ENCODE measurements at places on chromosomes 16 and 17.

- DNase-seq, result peak; percentile 24
Measured at GRCh38 chr16:19179546-19180490, 11.8 kb downstream of the SYT17 start.

GRCh38 chr17:56994009-56994792 is 16.3 kb downstream of the SCPEP1 start:
- no peak for DNase-seq

DNA sequence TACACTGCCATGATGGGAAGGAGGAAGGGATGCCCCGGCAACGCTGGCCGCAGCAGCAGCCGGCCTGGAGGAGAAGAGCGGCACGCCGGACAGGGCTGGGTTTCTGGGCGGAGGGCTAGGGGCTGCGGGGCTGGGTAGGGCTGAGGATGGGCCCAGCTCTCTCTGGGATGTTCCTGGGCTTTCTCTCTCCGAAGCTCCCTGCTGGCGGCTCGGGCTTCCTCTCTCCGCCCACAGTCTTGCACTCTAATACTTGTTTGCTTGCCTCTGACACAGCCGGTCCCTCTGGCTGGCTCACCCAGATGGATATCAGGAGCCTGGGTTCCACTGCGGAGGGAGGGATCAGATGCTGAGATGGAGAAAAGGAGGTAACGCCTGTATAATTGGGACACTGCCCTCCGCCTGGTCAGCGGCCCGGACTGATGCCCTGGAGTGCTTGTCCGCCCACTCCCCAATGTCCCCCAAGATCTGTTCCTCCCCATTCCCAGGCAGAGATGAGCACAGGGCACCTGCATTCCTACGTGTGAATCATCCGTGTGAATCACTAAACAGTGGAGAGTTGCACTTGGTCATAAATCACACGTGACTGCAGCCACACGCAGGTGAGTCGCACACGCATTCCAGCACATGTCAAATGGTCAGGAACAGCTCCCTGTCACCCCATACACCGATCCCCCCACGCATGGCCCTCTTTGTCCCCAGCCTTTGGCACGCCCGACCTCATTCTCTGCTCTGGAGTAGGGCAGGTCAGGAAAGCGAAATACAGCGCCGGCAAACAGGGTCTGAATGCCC is at the start of gene ALOXE3:
Gene ALOXE3, minus strand, starts transcription at position 535 of the 789 bp plus-strand sequence. Its CDS starts 524 bp downstream, at position 11.
- DNase-seq, result peak; percentile 19

DNA sequence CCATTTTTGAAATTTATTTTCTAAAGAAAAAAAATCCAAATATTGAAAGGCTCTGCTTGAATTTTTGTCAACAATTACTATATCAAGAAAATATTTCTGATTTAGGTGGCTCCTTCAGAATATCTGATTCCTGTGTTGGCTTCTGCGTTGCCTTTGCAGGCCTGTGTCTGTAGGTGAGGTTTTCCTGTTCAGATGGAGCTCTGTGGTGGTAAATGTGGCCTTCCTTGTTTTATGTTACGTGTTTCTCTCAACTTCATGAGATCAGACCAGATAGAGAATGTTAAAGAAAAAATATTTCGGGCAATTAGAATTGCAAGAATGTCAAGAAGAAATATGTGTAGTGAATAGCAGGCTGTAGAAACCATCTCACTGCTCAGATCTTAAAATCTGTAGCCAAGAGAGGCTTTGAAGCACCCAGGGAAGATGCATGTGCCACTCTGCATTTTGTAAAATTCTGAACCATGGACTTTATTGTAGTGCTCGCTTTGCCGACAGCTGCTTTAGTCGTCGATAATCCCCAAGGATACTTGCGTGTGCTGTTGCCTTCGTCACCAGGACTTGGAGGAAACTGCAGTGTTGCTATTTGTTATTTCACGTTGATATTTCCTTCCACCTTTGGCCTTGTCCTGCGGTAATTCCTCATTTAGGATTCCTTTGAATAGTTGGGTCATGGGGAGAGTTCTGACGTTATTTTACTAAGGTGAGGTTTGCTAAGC is 69.9 kb downstream of the RPTOR start:
- no peak for DNase-seq

DNA sequence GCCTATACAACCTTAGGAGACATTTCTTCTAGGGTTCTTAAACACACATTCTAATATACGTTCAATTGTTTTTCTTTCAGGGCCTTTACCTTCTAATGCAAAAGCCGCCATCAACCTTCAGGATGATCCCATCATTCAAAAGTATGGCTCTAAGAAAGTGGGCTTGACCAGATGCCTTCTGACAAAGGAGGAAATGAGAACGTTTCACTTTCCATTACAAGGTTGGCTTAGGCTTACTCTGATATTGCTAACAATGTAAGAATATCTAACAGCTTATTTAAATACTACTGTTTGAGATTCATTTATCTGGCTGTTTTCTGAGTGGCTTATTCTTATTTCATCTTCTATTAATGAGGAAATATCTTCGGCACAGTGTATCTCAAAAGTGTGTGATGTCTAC is 15.4 kb downstream of the REXO5 start:
- no peak for DNase-seq

GRCh38 chr17:61561354-61561753 is 29.7 kb downstream of the NACA2 start:
- DNase-seq, result no peak

DNA sequence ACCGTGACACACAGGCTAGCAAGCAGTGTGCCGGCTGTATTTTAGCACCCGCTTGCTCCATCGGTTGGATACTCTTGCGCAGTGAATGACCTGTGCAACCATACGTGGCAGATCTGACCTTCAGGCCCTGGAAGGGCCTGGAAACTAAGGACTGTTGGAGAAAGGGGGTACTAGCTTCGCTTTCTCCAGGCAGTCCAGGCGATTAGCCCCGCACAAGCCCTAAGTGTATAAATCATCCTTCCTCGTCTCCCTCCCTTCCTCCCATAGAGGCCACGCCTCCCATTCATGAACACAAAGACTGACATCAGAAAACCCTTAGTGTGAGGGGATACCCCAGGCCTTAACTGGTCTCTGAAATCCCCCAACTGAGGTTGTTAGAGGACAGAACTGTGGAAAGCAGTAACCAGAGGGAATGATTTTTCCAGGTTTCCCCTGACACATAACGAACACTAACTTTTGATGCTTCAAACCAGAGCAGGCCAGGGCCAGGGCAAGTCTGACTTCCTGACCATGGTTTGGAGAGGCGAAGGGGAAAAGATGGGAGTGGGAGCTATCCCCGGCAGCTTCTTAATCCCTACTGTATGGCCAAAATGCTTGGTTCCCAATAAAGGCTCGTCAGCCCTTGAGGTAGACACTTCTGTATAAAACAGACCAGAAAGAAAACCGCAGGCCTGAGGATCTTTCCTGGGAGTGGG is 1.4 kb upstream of the DYNLL2 start:
- DNase-seq, result no peak

DNA sequence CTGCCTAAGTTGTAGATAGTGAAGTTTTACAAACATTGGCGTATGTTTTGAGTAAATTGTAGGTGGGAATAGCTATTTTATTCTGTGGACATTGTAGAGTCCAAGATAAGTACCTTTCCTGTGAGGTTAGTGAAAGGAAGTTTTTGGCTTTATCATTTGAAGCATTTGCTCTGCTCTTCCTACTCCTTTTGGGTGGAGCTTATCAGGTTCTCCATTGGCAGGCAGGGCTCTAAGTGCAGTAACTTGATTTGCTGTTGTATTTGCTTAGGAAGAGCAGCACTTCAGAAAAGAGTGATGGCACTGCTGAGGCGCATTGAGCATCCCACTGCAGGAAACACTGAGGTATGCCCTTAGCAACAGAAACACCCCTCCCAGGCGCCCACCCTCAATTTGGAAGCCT is 70.1 kb downstream of the OMG start:
- no peak for DNase-seq

- DNase-seq, result no peak
Measured at GRCh38 chr16:68242085-68242484, 3.1 kb upstream of the PLA2G15 start.
